ENCODE measurements at places on chromosomes 16 and 17. TPM values are rescaled to one million over a fixed set of nuclear protein-coding genes. Genes with fewer than 3 reads are reported as not detected.

The LRRC75A gene
- total RNA-seq: 0.26 TPM

The NGFR gene
- total RNA-seq: 1.8 TPM

The CEP112 gene
- 36.6 TPM for total RNA-seq

The CCDC144A gene
- total RNA-seq: 27.3 TPM

The SOX9 gene
- 1.8 TPM for total RNA-seq

The ABCC3 gene
- 3.7 TPM for total RNA-seq

The RAB37 gene
- total RNA-seq: 1.1 TPM

The ARL5C gene
- not detected for total RNA-seq

The ARSG gene
- 5.7 TPM for total RNA-seq

The GDPD3 gene
- total RNA-seq: not detected

The CCL1 gene
- not detected for total RNA-seq

The KRTAP2-3 gene
- total RNA-seq: not detected

The PYDC1 gene
- total RNA-seq: not detected

The MYL11 gene
- total RNA-seq: 1.2 TPM

The OTOP3 gene
- total RNA-seq: not detected

The HOXB3 gene
- total RNA-seq: 10.6 TPM

The GAS7 gene
- total RNA-seq: 28.8 TPM

The RAP1GAP2 gene
- 23.1 TPM for total RNA-seq

The SECTM1 gene
- total RNA-seq: 6.1 TPM

The CD300LB gene
- total RNA-seq: 0.59 TPM

All from uterus (tissue), 4 donors.